ENCODE measurements at places on chromosomes 3 and 15.

GRCh38 chr3:57158325-57158724 lies 6.8 kb downstream of the IL17RD start:
- DNase-seq: no peak

- DNase-seq: peak; percentile 13
These were observed 13.5 kb downstream of the HTR3E start for GRCh38 chr3:184110316-184110725.

DNA sequence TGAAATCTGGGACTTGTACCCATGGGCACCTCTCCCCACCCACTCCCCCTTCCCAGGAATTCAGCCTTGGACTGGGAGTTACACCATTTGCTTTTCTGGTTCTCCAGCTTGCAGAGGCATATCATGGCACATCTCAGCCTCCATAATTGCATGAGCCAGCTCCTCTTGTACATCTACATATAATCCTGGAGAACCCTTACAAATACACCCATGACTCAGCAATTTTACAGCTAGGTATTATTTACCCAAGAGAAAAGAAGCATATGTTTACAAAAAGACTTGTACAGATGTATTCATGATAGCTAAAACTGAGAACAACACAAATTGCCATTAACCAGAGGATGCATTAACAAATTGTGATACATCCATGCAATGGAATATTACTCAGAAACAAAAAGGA lies 58.4 kb downstream of the RPLP1 start:
- peak; percentile 49 for DNase-seq

- DNase-seq: no peak
These were observed 236.8 kb downstream of the OPA1 start for GRCh38 chr3:193829781-193830180.

Measured in hematopoietic multipotent progenitor cell treated with erythropoietin and hydrocortisone succinate and interleukin-3 and kit ligand, for 6 days (in vitro differentiated cells).